ENCODE measurements at places on chromosomes 3 and 15.

DNA sequence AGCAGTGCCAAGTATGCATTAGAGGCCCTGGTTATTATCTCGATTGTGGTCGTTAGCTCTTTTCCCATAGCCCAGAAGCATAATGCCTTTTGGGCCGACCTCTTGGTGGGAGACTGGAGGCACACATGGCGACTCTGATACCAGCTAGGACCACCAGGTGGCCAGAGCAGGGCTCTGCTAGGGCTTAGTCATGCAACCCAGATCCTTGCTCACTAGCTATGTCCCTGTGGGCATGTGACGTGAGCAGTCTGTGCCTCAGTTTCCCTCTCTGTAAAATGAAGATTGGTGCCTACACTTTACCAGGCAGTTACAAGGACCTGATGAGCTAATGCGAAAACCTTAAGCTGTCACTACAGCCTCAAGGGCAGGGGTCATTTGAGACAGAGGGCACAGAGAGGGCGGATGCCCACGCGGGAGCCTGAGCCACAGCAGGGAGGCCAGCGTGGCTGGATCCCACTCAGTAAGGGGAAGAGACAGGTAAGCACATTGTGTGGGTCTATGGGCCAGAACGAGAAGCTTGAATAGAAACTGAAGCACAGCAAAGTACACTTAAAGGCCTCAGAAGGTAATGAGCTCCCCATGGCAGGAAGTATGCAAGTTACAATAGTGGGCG is 8.8 kb downstream of the KLF15 start:
- peak; percentile 26 for DNase-seq

GRCh38 chr3:188635258-188636042 is 481.5 kb downstream of the LPP start:
- DNase-seq, result no peak

GRCh38 chr15:57403566-57404325 is 27.4 kb downstream of the CGNL1 start:
- no peak for DNase-seq

GRCh38 chr3:58529516-58530353 is 7.3 kb downstream of the ACOX2 start:
- peak; percentile 67 for DNase-seq

DNA sequence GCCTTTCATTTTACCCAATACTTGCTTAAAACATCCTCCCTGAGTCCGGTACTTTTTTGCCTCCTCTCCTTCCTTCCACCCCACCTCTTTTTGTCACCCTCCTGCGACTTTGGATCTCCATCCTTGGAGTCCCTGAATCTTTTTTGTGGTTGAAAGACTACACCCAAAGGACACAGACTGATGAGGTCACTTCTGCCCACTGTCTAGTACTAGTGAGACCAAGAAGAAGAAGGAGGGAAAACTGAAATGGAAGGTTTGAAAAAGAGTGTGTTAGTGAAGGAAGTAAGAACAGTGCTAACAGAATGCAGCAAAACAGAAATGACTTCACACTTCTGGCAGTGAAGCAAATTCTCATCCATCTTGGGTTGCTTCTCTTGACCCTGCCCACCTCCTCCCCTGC is 6.6 kb downstream of the B3GNT5 start:
- DNase-seq, result no peak
